ENCODE measurements at places on chromosomes 13 and 19.

GRCh38 chr13:66745307-66745706 is 484.8 kb downstream of the PCDH9 start:
- no peak for DNase-seq

DNA sequence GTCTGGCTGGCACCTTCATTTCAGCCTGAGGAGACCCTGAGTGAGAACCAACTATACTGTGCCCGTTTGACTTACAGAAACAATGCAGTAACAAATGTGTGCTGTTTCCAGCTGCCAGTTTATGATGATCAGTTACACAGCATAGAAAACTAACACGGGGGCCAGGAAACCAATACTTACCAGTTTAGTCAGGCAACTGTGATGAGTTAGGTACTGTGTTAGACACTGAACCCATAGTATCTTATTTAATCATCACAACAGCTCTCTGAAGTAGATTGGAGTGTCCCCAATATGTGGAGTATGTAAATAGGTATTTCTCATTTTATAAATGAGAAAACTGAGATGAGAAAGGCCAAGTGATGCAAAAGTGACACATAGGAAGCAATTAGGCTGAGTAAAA is 620.9 kb upstream of the KLF12 start:
- DNase-seq, result no peak

DNA sequence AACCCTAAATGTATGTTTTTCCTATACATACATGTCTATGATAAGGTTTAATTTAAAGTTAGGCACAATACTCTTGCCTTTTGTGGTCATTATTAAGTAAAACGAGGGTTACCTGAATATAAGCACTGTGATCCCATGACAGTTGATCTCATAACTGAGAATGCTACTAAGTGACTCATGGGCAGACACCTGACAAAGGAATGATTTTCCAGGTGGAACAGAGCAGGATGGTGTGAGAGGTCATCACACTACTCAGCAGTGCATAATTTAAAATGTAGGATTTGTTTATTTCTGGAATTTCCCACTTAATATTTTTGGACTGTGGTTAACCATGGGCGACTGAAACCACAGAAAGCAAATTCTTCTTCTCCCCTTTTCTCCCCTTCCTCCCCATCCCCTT is 178.9 kb downstream of the UGGT2 start:
- no peak for DNase-seq

- DNase-seq, result no peak
Measured at GRCh38 chr13:99205621-99206220, 5.1 kb downstream of the UBAC2 start.

GRCh38 chr19:5889288-5889971 is 14.2 kb downstream of the NDUFA11 start:
- DNase-seq, result no peak

GRCh38 chr19:14505488-14506239 is 9.7 kb upstream of the GIPC1 start:
- peak; percentile 55 for DNase-seq

GRCh38 chr13:99859178-99860177 is 112.1 kb downstream of the ZIC5 start:
- peak; percentile 9 for DNase-seq

- no peak for DNase-seq
Measured at GRCh38 chr13:40651866-40652587, 14.4 kb downstream of the FOXO1 start.

GRCh38 chr13:20239748-20240147 is 7.6 kb upstream of the GJB6 start:
- DNase-seq, result peak; percentile 52

- no peak for DNase-seq
Measured at GRCh38 chr13:98181111-98181815, 4.2 kb upstream of the RNF113B start.

- DNase-seq, result no peak
Measured at GRCh38 chr13:111866731-111867245, 200.2 kb upstream of the SOX1 start.

DNA sequence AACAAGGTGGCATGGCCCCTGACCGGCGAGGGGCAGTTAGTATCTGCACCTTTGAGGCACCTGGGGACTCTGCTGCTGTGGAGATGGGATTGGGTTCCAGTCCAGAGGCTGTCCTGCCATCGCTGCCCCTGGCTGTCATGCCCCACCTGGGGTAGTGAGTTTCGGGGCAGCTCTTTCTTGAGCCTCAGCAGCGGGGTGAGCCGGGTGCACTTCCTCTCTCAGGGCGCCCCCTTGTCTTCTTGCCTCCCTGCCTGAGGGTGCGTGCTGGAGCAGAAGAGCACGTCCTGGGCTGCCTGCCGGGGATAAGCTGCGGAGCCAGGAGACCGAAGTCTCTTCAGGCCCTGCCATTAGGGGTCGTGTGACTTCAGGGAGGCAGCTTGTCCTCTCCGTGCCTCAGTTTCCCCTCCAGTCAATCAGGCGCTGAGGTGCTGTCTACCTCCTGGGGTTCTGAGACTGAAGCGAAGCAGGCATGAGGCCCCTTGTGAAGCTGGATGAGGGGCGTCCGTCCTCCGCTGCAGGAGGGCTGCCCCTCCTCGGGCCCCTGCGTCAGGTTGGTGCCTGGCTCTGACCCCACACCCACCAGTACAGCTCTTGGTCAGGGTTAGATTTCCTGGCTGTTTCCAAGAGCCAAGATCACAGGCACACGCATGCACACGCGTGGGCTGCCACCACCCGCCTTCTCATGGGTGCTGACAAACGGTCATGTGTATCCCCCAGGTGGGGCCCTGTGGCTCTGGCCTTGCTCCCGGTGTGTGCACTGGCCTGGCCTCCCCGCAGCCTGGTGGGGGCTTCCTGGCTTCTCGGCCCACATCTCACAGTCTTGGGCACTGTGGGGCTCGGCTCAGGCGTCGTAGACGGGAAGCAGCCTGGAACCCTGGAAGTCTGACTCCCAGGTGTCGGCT is 8.3 kb downstream of the GNA11 start:
- DNase-seq, result no peak

DNA sequence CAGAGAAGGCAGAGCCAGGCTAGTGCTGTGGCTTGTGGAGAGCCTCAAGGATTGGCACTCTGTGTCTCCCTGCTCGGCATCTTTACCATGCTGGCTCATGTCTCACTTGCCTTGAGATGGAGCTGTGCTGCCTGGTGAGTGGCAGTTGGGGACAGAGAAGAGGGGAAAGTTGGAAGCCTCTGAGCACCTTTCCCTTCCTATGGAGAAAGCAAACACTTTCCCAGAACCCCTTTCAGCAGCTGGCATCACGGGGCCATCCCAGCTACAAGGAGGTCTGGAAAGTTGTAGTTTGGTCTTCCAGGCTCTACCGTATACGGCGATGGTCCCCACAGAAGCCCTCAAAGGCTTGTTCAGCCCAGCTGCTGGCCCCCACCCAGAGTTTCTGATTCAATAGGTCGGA is 58.7 kb downstream of the DPF1 start:
- DNase-seq, result no peak

- DNase-seq, result no peak
Measured at GRCh38 chr13:113883921-113884804, 20.3 kb upstream of the GAS6 start.

DNA sequence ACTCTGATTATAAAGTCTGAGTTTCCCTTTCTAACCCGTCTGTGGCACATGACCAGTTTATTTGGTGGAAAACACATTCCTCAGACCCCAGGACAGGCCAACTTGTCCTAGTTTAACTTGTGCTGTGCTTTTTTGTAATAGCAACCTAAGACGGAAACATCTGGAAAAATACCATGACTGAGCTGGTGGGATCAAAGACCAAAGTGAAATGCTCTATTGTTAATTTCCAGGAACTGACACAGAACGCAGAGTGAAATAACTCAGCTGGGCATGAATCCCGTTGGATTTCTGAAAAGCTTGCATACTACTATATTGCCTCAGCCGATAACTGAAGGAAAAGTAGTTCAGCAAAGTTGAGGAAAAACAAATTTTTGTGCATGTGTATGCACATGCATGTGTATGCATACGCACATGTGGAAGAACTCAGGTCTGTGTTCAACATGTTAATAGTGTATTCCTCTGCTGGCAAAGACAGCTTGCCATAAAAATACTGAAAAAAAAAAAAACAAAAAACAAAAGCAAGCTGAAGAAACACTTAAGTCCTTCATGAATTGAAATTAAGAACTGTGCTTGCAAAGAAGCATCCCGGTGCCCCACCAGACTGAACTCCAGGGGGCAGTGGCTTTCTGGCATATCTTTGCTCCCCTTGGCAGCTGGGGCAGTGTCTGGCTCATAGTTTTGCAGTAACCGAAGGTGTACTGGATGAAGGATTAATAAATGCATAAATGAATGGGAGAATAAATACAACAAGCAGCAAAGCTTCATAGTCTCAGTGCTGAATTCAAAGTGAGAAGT is 187.8 kb downstream of the LHFPL6 start:
- DNase-seq, result no peak

DNA sequence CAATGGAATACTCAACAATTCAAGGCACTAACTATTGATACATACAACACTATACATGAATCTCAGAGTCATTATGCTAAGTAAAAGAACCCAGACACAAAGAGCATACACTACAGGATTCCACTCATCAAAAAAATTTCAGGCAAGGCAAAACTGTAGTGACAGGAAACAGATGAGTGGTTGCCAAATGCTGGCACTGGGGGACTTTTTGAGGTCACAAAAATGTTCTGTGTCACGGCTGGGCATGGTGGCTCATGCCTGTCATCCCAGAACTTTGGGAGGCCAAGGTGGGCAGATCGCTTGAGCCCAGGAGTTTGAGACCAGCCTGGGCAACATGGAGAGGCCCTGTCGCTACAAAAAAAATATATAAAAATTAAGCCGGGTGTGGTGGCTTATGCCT is 129.4 kb downstream of the KL start:
- no peak for DNase-seq

DNA sequence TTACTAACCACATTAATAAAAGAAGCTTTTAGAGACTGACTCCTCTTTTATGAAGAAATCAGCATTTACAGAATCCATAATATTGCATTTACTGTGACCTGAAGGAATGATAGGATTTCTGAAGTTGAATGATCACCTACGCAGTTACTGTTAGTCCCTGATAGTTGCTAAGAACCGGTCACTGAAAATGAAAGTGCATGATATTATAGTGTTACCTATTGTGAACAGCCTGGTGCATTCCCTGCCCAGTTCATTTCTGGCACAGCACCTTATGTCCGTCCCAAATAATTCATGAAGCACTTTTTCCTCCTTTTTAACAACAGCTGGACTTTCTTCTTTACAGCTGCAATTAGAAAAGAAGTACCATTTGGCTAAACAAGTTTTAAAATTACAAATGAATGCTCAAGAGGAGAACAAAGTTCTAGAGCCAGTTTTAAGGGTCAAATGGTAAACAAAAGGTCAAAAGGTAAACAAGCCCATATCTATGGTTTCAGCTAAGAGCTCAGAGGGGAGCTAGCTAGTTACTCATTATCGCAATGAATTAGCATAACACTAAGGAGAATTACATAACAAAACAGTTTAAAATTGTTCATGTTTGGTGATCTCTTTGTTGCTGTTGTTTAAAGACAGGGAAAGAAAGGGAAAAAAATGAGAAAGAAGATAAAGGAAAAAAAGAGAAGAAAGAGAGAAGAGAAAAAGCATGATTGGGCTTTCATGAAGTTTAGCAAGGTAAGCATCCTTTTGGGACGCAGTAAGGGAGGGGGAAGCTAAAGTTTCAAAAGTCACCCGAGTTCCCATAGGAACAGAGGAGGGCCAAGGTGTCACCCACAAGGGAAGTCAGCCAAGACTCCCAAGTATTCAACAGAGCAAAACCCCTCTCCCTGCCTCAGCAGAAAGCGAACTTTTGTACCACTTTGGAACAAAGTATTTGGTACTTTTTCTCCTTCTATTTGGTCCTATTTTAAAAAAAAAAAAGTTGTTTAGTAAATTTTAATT is 50.2 kb downstream of the FLT3 start:
- peak; percentile 17 for DNase-seq

DNA sequence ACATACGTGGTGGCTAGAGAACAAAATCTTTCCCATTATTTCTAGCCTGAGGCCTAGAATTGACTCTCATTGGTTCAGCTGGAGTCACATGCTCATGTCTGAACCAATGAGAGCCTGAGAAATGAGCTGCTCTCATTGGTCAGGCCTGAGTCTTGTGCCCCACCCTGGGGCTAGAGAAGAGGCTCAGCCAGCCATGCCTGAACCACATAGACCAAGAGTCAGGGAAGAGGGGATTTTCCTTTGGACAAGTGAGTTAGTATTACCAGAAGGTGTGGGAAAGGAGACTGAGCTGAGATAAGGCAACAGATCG is 6.9 kb downstream of the FXYD5 start:
- no peak for DNase-seq

- DNase-seq, result no peak
Measured at GRCh38 chr19:46887240-46887782, 26.5 kb downstream of the ARHGAP35 start.

DNA sequence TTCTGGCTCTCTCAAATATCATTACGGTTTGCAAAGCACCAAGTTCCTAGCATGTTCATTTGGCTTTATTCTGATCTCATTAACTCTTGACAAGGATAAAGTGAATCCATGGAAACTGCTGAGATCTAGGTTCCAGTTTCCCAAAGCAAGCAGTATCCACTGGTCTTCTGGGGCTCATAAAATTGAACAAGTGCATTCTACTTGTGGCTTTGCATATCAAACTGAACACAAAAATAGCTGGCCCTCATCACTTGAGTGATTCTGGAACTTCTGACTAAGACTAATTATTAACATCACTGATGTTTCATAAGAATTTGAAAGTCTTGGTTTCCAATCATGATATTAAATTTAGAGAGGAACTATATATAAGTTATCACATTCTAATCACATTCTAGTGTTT is 6.3 kb upstream of the KCTD12 start:
- DNase-seq, result no peak

GRCh38 chr13:50085063-50085462 is 69.8 kb downstream of the KCNRG start:
- DNase-seq, result peak; percentile 30

DNA sequence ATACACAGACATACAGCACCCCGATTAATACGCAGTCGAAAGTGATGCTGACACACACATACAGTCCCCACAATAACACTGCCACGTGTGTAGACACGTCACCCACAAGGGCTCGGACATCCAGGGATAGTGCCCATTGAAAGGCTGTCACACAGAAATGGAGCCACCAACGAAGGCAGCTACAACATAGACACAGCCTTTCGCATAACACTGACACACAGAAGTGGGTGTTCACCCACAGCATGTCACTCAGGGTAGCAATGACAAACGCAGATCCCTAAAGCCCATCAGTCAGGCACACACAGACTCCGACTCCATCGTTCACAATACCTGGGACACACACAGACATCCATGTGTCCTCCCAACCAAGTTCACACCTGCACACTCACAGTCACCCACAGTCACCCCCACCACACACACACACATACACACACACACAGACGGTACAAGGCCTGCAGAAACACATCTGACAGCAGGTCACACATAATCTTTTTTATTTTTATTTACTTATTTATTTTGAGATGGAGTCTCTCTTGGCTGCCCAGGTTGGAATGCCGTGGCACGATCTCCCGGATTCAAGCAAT is 10.4 kb upstream of the NANOS3 start:
- no peak for DNase-seq

GRCh38 chr19:54481326-54481930 is 8.3 kb upstream of the CDC42EP5 start:
- DNase-seq, result peak; percentile 68

Data from small intestine (tissue), 16 donors.